ENCODE measurements at places on chromosomes 13 and 19. TPM values are rescaled to one million over a fixed set of nuclear protein-coding genes. Genes with fewer than 3 reads are reported as not detected.

The RCBTB1 gene
- total RNA-seq, result 19.3 TPM

The ZNF563 gene
- 1.5 TPM for total RNA-seq

The B3GNT8 gene
- 2.1 TPM for total RNA-seq

The CLC gene
- not detected for total RNA-seq

The ZNF829 gene
- 2.5 TPM for total RNA-seq

The LHB gene
- total RNA-seq, result 0.26 TPM

The LILRB4 gene
- not detected for total RNA-seq

The PSG4 gene
- total RNA-seq, result not detected

The IL4I1 gene
- 3.3 TPM for total RNA-seq

The PLPP2 gene
- total RNA-seq, result 9.0 TPM

The SPINT2 gene
- 5.9 TPM for total RNA-seq

The CYP4F11 gene
- not detected for total RNA-seq

The ZNF728 gene
- not detected for total RNA-seq

The KPNA3 gene
- total RNA-seq, result 51.5 TPM

The CABP5 gene
- total RNA-seq, result not detected

The TRPM4 gene
- total RNA-seq, result 9.8 TPM

The ZNF266 gene
- 11.3 TPM for total RNA-seq

The PSG7 gene
- not detected for total RNA-seq

The VSTM2B gene
- total RNA-seq, result not detected

The KIR2DL1 gene
- not detected for total RNA-seq

The GPR12 gene
- total RNA-seq, result not detected

The IGSF23 gene
- total RNA-seq, result 0.25 TPM

The CEACAM6 gene
- total RNA-seq, result not detected

The SIGLEC10 gene
- total RNA-seq, result not detected

The NLRP5 gene
- total RNA-seq, result not detected

The PRDX2 gene
- total RNA-seq, result 250 TPM

The KLF1 gene
- total RNA-seq, result not detected

The PCDH20 gene
- total RNA-seq, result not detected

The ATP4A gene
- total RNA-seq, result not detected

The PRX gene
- total RNA-seq, result 1.0 TPM

The PTPRH gene
- total RNA-seq, result 0.46 TPM

The CEACAM7 gene
- not detected for total RNA-seq

The FGF22 gene
- not detected for total RNA-seq

The TYROBP gene
- not detected for total RNA-seq

The LILRA1 gene
- total RNA-seq, result not detected

The ANKRD24 gene
- total RNA-seq, result 0.07 TPM

The ACER1 gene
- total RNA-seq, result not detected

The SLC7A1 gene
- 23.9 TPM for total RNA-seq

The CYP2A7 gene
- not detected for total RNA-seq
